Uterus (tissue), 4 donors: ENCODE measurements at places on chromosomes 2 and 18. TPM values are rescaled to one million over a fixed set of nuclear protein-coding genes. Genes with fewer than 3 reads are reported as not detected.

- no peaks in the 10 kb centered on the region for H3K36me3 ChIP-seq
- H3K27me3 ChIP-seq, result no peaks in the 10 kb centered on the region
Measured at GRCh38 chr2:9018109-9018508, 14.6 kb upstream of the MBOAT2 start.

GRCh38 chr2:133393895-133394294 is 174.4 kb downstream of the NCKAP5 start:
- no peak for DNase-seq
- no peaks in the 10 kb centered on the region for H3K36me3 ChIP-seq
- H3K4me1 ChIP-seq, result no peaks in the 10 kb centered on the region
- no peak overlapping the region for H3K4me3 ChIP-seq
- H3K27me3 ChIP-seq, result no peaks in the 10 kb centered on the region

DNA sequence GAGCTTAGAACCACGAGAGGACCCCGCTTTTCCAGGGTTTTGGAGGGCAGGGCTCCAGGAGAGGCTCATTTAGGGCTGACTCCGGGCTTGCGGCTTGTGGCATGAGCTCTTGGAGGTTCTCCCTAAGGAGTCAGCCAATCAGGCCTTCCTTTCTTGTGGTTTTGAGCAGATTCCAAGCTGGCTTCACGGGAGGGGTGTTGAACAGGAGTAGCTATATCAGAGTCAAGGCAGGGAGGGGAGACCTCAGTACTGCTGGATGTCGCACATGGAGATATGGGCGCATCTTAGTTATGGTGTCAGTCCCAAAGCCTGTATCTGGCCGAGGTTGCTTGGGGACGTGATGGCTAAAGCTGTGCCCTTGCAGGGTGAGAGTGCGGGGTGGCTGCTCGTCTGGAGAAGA is 98.6 kb downstream of the AGAP1 start:
- no peaks in the 10 kb centered on the region for H3K36me3 ChIP-seq
- no peak overlapping the region for H3K4me3 ChIP-seq
- DNase-seq, result no peak
- no peak overlapping the region for H3K27ac ChIP-seq
- no peaks in the 10 kb centered on the region for H3K27me3 ChIP-seq

Gene VIT
- 6.2 TPM for total RNA-seq

Gene RAB6D
- total RNA-seq, result 0.14 TPM
